Iris pigment epithelial cell (primary cell): ENCODE measurements at places on chromosomes 1 and 21.

GRCh38 chr1:66929146-66929688 lies 4.4 kb downstream of the MIER1 start:
- DNase-seq = no peak

- peak; percentile 9 for DNase-seq
These were observed 24.6 kb downstream of the LRRC41 start for GRCh38 chr1:46278807-46279206.

DNA sequence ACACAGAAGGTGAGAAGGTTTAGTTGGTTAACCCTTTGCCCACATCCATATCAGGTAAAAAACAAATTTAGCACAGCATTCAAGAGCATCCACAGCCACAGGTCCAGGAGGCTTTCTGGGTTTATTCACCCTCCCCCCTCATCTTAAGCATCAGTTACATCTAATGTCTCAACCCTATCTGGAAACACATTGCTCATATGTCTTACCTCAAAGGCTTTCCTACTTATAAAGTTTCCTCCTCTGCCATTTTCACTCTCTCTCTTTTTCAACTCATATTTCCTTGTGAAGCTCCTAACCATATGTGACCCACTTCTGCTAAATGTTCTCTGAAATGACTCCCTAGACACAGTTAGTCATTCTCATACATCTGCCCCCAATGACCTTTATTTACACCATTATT lies 47.9 kb upstream of the RUNX1 start:
- DNase-seq = peak; percentile 44

GRCh38 chr1:173427146-173428054 lies 49.7 kb upstream of the PRDX6 start:
- DNase-seq = no peak

- no peak for DNase-seq
These were observed 560.1 kb downstream of the OMA1 start for GRCh38 chr1:57986432-57986831.

GRCh38 chr1:152777510-152778137 lies 2.7 kb downstream of the LCE1F start:
- DNase-seq = no peak

- DNase-seq = no peak
These were observed 526.2 kb downstream of the MRPL39 start for GRCh38 chr21:25081096-25081495.

GRCh38 chr1:237258871-237259270 lies 216.9 kb downstream of the RYR2 start:
- DNase-seq = no peak

GRCh38 chr1:12462586-12462985 lies 155.4 kb downstream of the DHRS3 start:
- no peak for DNase-seq

DNA sequence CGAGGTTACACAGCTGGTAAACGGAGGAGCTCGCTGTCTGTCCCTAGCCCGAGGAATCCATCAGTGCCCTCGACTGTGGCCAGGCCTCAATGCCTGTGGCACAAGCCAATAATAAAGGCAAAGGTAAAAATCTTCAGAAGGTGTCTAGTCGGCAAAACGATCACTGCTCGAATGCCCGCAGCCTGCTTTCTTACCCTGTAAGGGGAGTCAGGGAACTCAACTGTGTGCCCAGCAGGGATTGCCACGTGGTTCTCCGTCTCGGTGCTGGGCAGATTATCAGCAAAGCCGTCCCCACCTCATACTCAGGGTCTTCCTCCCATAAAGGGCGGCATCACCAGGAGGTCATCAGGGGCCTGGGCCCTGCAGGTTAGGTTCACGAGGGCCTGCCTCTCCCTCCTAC lies 103.4 kb downstream of the PAX7 start:
- DNase-seq = no peak

- DNase-seq = no peak
These were observed 318.0 kb downstream of the VAV3 start for GRCh38 chr1:107647012-107647411.

GRCh38 chr1:198575798-198576641 lies 35.5 kb upstream of the ATP6V1G3 start:
- peak; percentile 24 for DNase-seq

DNA sequence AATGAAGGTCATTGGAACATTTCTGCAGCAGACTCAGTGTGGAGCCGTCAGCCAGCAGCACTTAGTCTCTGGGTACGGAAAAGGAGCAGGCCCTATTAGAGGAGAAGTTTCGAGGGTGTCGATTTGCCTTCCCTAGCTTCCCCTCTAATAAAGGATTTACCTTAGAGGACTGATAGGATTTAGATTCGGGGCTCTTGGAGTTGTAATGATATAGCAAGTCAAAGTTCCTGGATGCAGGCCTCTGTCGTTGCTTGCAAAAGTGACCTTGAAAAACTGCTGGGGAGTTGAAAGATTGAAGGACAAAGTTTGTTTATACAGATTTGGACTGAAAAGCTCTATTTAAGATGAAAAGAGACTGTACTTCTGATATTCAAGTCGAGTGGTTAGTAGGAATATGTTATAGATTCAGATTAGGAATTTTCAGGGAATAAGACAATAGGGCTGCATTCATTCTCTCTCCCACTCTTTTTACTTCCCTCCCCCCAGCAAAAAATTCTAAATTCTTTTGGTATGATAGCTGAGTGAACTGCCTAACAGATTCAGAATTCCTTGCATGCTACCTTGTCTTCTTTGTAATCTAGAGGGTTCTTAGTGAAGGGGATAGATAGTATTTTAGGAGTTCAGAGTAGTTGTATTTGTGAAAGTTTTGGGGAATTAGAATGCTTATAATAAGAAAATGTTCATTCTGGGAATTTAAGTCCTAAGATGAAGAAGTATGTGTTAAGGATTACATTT lies 19.2 kb downstream of the NFYC start:
- no peak for DNase-seq

GRCh38 chr1:170247751-170248521 lies 102.2 kb downstream of the NTMT2 start:
- DNase-seq = no peak

- no peak for DNase-seq
These were observed 223.7 kb upstream of the AJAP1 start for GRCh38 chr1:4430406-4431365.

DNA sequence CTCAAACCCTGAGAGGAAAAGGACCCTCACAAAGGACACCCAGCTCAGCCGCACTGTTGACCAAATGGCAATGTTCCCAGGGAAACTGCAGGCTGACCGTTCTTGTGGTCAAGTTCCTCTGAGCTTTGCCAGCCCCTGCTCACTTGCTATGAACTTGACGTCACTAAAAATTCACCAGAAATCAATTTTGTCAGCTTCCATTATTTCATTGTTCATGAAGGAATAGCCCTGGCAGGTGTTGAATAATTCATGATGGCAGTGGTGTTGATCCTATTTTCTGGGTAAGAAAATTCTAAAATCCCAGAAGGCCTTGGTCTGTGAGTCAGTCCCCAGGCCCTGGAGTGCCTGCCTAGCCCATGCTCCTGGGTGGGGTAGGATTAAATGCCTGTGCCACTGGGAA lies 318.9 kb downstream of the ZNF326 start:
- DNase-seq = no peak

- peak; percentile 65 for DNase-seq
These were observed 2.0 kb upstream of the LIN28A start for GRCh38 chr1:26408604-26409003.

GRCh38 chr1:46039571-46040052 lies 92.8 kb downstream of the PIK3R3 start:
- peak; percentile 55 for DNase-seq

DNA sequence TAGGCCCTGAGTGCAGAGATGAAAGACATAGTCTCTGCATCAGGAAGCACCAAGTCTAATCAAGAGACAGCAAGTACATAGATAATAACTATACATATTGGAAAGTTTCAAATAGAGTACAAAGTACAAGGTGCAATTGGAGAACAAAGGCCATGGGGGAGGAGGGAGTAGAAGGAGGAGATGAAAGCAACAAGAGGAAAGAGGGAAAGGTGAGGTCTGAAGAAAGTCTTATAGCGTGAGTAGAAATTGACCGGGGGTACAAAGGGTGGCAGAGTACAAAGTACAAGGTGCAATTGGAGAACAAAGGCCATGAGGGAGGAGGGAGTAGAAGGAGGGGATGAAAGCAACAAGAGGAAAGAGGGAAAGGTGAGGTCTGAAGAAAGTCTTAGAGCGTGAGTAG lies 244.2 kb upstream of the JUN start:
- DNase-seq = no peak

DNA sequence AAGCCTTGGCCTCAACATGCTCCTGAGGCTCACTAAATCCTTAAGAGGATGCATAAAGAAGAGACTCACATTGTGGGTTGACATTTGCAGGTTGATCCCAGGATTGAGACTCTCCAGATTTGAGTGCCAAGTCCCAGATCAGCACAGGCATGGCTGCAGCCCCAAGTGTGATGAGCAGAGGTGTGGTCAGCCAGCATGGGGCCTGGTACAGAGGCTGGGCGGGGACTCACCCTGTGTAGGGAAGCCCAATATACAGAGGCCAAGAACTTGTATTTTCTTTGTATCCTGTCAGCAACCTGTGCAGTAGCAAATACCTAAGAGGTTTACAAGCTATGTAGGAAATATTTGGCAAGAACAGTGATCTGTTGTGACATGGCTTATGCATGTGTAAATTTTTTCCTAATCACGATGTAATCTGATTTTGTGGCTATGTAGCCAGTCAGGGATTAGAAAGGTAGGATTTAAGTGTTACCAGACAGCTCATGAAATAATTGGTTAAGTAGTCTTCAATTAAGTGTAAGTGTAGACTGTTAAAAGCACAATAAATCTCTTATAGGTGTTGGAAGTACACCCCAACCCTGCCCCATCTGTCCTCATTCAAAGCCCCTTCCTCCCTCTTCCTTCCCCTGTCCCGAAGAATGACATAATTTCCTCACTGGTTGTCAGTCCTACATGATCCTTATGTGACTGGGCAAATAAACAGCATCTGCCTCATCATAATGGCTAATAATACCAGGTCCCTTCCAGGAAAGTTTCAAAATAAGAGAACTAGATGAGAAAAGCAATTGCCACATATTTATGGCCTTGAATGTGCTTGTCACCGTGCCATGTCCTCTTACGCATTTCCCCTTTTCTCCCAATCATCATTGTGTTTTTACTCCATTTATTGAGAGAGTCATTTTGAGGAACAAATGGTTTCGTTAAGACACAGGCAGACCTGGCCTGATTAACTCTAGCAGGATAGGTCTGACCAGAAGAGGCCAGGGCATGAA lies 120.9 kb downstream of the HLX start:
- peak; percentile 26 for DNase-seq

GRCh38 chr21:36282568-36283230 lies 37.3 kb upstream of the MORC3 start:
- DNase-seq = peak; percentile 58

GRCh38 chr1:63943393-63943792 lies 169.6 kb downstream of the ROR1 start:
- no peak for DNase-seq

GRCh38 chr1:223133824-223134435 lies 9.1 kb downstream of the TLR5 start:
- peak; percentile 75 for DNase-seq

GRCh38 chr1:8247811-8248436 lies 70.0 kb upstream of the SLC45A1 start:
- no peak for DNase-seq

GRCh38 chr1:63248216-63248615 lies 74.2 kb upstream of the FOXD3 start:
- no peak for DNase-seq

GRCh38 chr1:230415405-230416132 lies 10.6 kb downstream of the PGBD5 start:
- DNase-seq = no peak

DNA sequence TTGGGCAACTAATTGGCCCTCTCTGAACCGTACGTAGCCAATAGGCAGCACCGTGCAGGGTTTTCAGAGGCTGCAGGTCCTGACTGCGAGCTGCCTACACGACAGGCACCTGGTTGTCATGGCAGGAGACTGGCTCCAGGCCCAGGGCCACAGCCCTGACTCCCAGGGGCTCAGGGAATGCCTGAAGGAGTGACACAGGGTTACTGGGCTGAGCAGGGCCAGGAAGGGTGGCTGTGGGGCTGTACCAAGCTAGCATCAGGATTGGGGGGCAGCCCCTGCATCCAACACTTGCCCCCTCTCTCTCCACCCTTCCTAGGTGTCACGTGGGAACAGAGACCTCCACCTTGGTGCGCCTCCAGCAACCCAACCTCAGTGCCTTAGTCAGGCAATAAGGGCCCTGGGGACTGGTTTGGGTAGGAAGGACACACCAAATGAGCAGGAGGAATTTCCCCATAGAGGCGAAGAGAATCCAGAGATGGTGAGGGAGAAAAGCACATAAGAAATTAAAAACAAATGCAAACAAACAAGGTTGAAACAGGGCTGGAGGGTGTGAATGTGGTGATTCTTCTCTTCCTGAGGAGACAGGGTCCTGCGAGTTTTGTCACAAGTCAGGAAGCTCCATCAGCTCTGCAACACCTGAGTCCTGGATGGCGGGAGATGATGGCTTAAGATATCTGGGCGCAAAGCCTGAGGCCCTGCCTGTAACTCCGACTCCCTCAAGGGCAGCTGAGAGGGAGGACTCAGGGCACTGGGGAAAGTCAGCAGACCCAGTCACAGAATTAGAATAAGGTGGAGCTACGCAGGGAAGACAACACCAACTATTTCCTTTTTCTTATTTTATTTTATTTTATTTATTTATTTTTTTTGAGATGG lies 19.7 kb upstream of the RNU1-4 start:
- DNase-seq = no peak

GRCh38 chr1:215421744-215422143 lies 145.4 kb upstream of the KCTD3 start:
- DNase-seq = no peak

DNA sequence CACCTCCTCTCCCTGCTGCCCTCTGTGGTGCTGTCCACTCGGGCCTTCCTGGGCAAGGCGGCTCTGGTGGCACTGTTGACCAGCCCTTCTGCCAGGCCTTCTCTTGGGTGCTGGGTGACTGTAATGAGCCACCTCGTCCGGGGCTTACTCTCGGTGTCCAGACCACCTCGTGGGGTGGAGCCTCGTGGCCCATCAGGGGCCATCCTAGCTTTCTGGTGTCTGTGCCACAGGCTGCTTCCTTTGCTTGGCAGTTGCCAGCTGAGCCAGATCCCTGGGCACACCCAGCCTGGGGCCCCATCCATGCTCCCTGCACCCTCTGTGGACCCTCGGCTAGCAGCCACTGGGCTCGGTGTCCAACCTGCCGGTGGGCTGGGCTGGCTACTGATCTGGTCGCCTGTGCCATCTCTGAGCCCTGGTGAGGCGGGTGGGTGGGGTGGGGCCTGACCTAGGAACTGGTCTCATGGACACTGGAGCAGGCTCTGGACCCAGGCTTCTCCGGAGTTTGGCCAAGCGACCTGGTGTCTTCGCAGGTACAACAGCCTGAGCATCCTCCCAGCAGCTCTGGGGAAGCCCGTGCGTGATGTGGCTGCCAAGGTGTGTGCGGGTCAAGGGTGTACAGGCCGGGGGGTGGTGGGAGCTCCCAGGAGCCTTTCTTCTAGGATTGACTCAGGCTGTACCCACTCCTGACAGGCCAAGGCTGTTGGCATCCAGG lies 1.4 kb downstream of the PRXL2B start:
- no peak for DNase-seq

DNA sequence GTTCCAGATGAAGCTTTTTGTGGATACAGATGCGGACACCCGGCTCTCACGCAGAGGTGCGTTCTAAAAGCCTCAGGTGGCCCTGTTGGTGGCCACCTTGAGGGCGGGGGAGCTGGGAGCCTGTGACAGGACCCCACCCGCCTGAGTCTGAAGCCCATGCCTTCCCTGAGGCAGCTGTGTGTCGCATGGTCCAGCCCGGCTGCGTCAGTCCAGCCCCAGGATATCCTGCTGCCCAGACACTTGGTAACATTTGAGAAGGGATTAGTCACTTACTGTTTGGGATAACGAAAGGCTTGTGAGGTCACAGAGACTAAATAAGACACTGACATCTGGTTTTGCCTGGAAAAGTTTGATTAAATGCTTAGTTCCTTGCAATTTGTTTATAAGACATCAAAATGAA lies 68.9 kb downstream of the UCK2 start:
- peak; percentile 95 for DNase-seq

GRCh38 chr21:35885942-35886541 lies 174.3 kb downstream of the SETD4 start:
- no peak for DNase-seq
